ENCODE measurements at places on chromosomes 13 and 19.

DNA sequence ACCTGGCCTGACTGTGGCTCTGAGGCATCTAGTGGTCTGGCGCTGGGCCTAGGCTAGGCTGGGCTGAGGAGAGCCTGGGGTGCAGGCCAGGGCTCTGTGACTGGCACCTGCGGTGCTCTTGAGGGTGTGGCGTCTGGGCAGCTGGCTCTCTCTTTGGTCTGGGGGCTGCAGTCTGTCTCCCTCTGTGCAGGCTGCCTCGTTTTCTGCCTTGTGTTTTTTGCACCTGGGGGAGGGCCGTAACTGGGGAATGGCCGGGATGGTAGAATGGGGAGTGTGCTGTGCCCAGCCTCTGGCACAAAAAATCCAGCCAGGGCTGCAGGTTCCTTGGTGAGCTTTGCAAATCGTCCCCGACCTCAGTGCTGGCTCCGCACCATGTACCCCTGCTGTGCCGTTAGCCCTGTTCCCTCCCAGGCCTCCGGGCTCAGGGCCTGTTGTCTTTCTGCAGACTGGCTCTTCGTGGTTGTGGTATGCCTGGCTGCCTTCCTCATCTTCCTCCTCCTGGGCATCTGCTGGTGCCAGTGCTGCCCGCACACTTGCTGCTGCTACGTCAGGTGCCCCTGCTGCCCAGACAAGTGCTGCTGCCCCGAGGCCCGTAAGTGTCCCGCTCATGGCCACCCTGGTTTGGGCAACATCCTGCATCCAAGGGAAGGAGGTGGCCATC, 6.5 kb upstream of the USF2 start:
- peak; percentile 47 for DNase-seq

DNA sequence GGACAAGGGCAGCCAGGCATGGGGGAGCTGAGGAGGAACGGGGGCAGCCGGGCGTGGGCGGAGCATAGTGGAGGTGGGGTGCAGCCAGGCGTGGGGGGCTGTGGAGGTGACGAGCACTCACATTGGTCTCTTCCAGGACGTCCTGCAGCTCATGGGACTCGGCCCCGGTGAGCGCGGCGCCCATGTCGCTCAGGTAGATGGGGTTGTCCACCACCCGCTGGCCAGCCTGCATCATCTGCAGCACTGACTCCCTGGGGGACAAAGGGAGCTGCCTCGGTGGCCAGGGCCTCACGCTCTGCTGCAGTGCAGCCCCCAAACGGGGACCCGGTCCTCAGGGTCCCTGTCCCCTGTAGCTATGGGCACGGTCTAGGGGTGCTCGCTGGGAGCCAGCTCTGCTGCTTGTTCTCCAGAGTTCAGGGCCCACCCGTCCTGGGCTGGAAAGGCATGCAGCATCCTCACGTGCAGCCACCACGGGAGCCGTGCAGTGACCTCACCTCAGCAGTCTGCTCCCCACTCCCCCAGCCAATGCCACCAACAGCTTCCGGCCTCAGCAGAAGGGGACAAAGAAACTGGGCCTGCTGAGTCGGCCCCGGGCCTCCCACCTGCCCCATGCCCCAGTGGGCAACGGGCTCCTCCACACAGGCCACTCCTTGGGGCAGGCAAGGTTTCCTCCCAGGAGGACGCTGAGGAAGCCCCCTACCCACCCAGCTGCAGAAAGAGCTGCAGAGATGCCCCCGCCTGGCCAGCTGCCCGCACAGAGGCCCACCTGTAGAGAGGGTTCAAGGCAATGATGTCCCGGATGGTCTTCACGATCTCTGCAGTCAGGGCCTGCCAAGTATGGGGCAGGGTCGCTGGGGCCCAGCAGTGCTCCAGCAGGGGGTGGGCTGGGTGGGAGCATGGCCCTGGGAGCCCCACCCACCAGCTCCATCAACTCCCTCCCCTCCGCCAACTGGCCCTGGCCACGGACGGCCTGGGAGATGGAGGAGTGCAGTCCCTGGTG, 12.1 kb downstream of the LONP1 start:
- no peak for DNase-seq

- DNase-seq, result no peak
Observed at GRCh38 chr19:1309977-1310852, 24.5 kb downstream of the EFNA2 start.

DNA sequence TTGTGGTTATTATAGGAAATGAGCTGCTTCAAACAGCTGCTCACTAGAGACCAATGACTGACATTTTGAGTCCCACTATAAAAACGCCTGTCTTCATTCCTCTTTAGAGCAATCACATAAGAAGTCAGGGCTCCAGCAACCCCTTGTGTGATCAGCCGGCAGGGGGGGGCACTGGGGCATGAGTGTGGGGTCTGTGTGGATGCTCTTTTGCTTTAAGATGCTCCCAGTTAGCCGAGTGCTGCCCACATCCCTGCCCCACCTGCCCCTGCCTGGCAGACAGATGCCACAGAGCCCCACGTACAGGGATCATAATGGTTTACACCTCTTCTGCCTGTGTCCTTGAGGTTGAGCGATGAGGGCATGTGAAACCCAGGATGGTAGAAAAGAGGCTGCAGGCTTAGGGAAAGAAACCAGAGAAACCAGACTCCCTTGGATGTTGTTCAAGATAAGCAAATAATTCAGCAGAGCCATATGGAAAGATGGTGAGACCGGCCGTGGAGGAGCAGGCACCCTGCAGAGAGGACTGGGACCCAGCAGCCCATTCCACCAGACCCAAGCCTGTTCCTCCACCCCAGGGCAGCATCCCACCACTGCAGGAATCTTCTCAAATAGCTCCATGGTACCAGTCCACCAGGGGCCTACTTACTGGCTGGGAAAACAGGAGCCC, 55.4 kb downstream of the CHST8 start:
- peak; percentile 33 for DNase-seq

- DNase-seq, result no peak
Observed at GRCh38 chr19:34044021-34044420, 128.3 kb upstream of the LSM14A start.

GRCh38 chr19:51431124-51431523, 13.7 kb upstream of the SIGLEC10 start:
- no peak for DNase-seq

DNA sequence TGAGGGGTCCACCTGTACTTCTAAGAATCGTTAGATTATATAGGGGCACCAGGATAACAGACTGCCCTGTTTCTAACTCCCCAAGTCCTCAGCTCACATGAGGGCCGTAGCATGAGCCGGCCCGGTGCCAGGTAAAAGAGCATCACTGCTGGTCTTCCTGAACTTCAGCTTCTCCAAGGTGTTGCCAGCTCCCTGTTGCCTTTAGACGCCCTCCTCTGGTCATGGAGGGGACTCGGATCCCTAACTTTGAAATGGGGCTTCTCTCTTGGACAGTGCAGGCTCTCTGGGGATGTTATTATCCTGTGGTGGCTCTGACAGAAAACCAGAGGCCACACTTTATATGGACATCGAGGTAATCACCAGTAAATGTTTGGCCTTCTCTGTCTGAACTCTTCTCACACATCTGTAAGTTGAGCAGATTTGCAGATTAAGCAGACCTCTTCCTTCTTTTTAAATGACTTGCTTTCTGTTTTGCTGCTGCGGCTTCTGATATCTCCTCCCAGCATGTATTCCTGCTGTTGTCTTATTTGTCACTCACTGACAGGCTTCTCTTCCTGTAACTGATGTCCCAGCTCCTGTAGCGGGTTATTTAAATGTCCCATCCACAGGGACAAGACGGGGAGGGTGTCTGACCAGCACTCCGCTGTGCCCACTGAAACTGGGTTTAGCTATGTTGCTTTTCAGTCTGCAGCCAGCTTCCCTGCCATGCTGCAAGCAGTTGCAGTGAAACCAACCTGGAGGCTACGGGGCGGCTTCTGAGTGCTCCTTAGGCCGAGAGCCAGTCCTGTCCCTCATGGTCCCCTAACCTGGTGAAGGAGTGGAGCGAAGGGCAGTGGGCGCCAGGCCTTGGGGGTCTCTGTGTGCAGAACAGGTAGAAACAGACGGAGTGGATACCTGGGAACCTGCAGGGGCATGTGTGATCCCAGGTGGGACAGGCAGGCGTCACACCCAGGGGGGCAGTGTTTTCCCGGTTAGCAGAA, 39.2 kb downstream of the TSSK6 start:
- no peak for DNase-seq

- no peak for DNase-seq
Observed at GRCh38 chr13:22240716-22241115, 569.8 kb downstream of the FGF9 start.

GRCh38 chr19:46718934-46719622, 2.2 kb upstream of the PRKD2 start:
- no peak for DNase-seq

- no peak for DNase-seq
Observed at GRCh38 chr13:94329277-94329676, 150.2 kb downstream of the DCT start.

GRCh38 chr13:93875547-93875946, 603.9 kb downstream of the DCT start:
- DNase-seq, result no peak

GRCh38 chr13:32737111-32737571, 150.9 kb downstream of the PDS5B start:
- DNase-seq, result no peak

GRCh38 chr19:15318241-15318691, 14.1 kb downstream of the BRD4 start:
- no peak for DNase-seq

DNA sequence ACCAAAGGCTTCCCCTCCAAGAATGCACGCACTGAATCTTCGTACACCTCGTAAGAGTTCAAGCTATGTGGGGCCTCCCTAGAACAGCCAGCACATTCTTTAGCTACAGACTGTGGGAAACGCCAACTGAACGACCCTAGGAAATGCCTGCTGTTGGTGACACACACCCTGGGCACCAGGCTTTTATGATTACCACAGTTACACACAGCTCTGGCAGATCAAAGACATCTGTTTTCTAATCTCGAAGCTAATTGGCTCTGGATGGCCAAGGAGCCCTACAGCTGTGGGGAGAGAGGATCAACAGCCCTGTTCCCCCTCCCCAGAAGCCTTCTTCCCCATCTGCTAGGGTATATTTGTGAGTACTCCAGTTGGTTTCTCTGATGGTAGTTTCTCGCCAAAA, 123.0 kb downstream of the COL4A1 start:
- no peak for DNase-seq

DNA sequence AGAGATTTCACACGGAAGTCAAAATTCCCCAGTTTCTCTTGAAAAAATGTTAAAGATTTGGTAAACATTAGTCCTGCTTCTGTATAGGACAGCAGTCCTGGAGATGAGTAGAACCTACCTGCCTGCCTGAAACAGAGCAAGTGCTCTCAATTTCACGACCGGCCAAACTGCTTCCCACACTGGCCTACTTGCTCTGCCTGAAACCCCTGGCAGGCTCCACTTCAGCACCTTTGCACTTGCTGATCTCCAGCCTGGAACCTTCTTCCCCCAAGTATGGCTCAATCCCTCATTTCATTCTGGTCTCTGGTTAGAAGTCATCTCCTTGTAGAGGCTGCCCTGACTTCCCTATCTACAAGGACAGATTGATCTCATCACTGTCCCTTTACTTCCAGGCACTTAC, 271.4 kb downstream of the DLEU7 start:
- DNase-seq, result no peak

DNA sequence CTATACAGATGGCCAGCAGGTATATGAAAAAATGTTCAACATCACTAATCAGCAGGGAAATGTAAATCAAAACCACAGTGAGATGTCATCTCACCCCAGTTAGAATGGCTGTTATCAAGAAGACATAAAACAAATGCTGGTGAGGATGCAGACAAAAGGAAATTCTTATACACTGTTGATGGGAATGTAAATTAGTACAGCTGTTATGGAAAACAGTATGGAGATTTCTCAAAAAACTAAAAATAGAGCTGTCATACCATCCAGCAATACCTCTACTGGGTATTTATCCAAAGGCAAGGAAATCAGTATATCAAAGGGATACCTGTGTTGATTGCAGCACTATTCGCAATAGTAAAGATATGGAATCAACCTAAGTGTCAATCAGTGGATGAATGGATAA, 22.9 kb downstream of the COG3 start:
- no peak for DNase-seq

DNA sequence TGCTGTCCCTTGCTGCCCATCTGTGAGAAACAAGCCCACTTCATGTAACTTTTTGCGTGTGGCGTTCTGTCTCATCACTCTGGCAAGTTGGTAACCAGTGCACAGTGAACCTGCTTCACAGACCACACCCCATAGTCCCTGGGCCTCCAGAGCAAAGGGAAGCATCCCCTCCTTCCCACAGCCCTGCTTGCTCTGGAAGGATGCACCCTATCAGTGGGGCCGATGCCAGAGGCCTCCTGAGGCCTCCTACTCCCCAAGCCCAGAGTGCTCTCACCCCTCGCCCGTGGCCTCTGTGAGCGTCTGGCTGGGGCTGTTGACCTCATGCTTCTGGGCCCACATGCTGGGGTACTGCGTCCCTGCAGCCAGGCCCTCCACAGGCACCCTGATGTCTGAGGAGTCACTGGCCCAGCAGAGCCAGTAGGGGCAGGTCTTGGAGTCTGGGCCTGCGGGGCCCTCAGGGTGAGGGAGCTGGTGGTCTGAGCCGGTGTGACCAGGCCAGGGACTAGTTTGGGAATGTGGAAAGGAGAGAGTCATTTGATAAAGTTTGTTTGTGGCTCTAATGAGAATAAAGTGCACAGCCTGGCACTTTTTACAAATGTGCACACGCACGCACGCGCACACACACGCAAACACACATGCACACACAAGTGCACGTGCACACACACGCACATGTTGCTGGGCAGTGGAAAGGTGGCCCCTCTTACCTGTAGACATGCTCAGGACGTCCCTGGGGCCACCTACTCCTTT, 5.1 kb downstream of the TMEM86B start:
- no peak for DNase-seq

- DNase-seq, result peak; percentile 69
Observed at GRCh38 chr19:7550987-7551761, 15.7 kb downstream of the PNPLA6 start.

GRCh38 chr19:56189785-56190184, 7.8 kb downstream of the ZSCAN5B start:
- DNase-seq, result no peak
